ENCODE measurements at places on chromosomes 2 and 18.

DNA sequence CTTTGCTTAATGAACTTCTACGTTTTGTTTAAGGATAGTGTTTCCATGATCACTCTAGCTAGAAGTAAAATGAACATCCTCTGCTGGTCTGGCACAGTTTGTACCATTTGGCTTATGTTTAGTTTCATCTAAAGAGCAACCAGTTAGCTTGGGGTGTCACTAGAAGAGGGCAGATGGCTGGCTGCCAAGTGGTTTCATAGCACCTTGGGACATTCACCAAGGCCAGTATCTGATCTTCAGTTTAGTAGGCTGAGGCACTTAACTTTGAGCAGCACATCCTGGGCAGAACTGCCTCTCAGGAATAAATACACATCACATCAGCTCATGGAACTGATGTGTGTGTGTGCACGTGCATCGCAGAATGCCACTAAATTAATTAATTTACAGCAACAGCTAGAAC, 68.4 kb downstream of the NXPH2 start:
- no peak for DNase-seq

DNA sequence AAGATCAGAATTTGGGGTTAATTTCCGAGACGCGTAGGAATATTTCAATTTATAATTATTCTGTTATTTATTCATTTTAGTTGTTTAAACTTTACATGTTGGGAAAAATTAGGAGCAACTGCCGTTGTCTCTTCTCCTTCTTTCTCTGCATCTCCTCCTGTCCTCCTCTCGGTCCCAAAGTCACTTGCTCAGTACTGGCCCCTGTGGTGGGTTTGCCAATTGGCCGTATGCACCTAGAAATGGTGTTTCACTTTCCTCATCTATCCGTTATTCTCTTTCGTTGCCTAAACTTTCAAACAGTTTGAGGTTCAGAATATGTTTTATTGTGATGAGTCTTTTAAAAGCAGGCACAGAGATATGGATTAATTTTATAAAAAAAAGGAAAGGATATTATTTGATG, 517.9 kb downstream of the PLCL1 start:
- peak; percentile 11 for DNase-seq

- DNase-seq: no peak
Measured at GRCh38 chr2:71082402-71083252, 14.2 kb downstream of the NAGK start.

DNA sequence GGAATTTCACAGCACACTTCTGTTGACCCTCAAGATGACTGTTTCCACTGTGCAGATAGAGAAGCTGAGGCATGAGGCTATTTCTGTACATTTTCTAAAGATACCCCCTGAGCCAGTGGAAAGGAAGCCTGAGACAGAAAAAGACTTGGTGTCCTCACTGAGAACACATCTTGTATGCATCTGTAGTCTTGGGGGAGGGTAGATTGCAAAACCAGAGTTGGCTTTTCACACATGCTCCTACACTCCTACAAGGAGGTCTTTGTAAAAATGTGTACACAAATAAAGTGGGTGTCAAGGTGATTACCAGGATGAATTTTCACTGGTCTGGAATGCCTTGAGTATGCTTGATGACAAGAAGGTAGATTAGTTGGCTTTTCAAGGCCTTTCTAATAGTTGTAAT, 98.0 kb downstream of the KCTD18 start:
- no peak for DNase-seq

DNA sequence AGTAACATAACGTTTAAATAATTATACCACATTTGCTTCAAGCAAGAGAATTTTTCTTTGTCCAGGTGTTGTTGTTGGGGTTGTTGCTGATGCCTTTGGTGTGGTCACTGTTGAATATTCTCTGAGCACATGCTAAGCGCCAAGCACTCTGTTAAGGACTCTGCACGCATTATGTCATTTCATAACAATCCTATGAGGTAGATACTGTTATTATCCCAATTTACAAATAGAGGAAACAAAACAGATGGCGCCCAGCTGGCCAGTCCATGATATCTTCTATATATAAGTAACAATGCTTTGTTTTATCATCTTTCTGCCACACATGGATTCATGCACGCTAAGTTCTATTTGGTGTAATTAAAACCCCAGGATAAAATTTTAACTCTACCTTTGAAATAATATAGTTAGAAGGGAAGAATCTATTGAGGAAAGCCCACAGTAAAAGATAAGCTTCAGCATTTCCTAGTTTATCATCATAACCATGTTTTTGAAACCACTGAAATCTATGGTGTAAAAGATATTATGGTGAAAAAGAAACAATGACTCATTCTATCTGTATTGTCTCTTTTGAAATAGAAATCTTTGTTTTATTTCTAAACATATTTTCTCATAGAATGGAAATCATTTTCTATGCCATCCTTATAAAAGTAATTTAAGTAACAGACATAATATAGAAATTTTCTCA, 199.7 kb downstream of the PID1 start:
- DNase-seq: no peak

DNA sequence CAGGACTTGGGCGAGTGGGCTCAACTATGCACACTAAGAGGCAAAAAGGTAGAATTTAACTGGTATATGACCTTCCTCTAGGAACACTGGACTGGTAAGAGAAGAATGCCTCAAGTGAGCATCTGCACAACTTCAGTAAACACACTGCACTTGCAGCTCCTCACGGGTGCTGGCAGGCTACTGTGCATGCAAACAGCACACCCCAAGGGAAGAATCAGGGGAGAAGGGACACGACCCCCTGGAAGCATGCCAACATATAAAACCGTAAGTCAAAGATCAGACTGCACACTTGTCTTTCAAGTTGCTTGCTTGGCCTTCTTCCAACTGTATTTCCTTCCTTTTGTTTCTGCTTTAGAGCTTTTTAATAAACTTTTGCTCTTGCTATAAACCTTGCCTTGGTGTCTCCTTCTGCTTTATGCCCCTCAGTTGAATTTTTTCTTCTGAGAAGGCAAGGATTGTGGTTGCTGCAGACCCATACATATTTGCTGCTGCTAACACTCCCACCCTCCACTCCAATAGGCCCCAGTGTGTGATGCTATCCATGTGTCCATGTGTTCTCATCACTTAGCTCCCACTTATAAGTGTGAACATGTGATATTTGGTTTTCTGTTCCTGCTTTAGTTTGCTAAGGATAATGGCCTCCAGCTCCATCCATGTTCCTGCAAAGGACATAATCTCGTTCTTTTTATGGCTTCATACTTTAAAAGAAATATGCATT, 263.7 kb upstream of the SPOPL start:
- no peak for DNase-seq

DNA sequence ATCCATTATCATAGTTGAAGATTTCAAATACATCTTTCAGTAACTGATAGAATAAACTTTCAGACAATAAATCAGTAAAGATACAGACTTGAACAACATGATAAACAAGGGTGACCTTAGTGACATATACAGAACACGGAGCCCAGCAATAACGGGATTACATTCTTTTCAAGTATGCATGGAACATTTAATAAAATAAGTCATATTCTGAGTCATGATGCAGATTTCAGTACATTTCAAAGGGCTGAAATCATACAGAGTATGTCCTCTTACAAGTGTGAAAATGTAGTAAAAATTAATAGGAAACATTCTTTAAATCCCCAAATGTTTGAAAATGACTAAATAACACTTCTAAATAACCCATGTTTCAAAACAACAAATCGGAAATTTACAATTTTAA, 17.2 kb upstream of the KLHL29 start:
- DNase-seq: no peak

DNA sequence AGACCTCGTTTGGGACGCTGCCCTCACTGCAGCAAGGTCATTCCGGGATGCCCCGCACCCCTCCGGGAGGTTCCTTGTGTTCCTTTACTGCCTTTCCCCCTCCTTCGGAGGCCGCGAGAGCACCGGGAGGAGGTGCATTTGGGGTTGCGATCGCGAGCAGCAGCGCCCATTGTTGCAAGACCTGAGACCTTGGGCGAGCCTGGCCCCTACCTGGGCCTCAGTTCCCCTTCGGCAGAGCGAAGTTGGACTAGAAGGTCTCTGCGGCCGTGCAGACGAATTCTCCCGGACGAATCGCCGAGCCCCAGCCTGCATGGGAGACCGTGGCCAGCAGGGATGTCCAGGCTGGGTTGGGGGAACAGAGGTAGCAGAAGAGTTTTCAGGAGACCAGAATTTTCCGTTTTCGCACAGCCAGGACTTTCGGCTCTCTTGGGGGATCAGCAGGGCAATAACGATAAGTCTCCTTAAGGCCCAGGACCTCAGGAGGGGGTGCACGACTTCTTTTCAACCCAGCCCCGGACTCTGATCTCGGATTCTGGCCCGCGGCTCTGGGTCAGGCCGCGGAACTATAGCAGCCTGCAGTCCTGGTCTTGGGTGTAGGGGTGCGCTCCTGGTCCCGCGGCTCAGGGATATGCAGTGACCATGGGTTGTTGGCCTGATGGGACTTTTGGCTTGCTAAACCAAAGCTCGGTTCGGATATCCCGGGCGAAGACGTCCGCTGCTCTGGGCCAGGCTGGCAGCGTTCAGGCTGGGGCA, 2.8 kb downstream of the GDF7 start:
- no peak for DNase-seq

- DNase-seq: no peak
Measured at GRCh38 chr18:49515516-49515915, 28.5 kb upstream of the C18orf32 start.

- no peak for DNase-seq
Measured at GRCh38 chr2:218008060-218009040, 5.6 kb upstream of the TNS1 start.

- peak; percentile 41 for DNase-seq
Measured at GRCh38 chr18:54149078-54149697, 75.3 kb downstream of the MBD2 start.

- no peak for DNase-seq
Measured at GRCh38 chr2:55524884-55525437, 5.4 kb downstream of the CFAP36 start.

DNA sequence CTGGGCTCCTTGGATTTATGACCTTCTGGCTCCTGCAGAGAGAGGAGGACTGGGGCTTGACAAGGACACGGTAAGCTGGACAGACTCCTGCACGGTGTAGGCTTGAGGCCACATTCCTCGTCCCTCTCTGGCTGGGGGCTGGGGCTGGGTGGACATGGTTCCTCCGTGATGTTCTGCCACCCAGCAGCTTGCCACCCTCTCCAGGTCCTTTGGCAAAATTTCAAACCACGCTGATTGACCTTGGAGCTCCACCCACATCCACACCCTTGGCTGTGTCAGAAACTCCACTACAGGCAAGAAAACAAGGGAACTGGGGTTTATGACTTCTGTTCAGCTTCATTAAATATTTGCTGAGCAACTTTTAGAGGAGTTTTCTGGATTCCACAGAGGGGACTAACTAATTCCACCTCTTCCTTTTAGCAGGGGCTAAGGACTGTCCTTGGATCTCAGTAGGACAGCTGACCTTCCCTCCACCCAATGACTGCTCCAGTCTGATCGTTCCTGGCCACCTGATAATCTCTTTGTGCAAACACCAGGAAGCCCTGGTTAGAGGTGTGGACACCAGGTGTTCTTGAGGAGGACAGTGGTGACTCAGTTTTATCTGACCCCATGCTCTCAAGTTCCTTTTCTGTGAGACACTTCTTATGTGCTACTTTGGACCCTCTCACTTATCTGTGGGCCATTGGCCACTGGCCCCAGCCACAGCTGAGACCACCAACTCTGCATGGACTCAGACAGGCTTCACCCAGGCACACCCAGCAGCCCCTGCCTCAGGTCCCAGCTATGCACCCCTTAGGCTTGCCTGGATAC, 29.3 kb downstream of the GPR55 start:
- peak; percentile 71 for DNase-seq

DNA sequence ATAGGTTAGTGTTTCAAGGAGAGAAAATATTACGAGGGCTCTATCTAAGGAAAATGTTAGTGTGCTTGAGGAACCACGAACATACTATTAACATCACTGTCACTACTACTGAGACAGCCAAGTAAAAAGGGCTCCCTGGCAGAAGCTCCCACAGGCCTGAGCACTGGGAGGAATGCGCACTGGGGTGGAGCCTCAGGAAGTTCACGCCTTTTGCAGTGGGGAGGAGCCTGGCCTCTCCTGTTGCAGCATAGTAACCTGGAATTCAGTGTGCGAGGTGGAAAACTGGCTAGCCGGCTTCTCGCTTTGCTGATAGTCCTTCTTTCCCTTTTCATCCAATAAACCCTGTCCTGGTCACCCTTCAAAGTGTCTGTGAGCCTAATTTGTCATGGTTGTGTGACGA, 250.3 kb downstream of the ERBB4 start:
- no peak for DNase-seq

- DNase-seq: no peak
Measured at GRCh38 chr2:39210846-39211245, 32.9 kb downstream of the CDKL4 start.

GRCh38 chr2:70947556-70948184, 12.0 kb downstream of the ATP6V1B1 start:
- DNase-seq: peak; percentile 54

DNA sequence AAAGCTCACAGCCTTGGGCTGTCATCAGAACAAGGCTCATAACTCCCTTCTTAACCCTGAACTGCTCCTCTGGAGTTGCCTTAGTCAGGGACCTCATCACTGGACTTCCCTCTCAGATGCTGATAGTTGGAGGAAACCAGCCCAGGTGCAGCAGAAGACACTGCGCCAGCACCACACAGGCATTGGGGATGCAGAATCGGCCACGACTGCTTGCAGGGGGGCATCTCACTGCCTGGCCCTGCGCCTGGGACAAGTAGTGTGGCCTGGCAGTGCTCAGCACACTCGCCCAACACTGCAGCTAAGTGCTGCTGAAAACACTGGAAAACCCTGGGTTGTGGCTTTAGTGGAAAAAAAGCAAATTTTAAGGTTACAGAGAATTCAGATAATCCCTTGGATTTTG, 68.7 kb downstream of the NCK2 start:
- no peak for DNase-seq

DNA sequence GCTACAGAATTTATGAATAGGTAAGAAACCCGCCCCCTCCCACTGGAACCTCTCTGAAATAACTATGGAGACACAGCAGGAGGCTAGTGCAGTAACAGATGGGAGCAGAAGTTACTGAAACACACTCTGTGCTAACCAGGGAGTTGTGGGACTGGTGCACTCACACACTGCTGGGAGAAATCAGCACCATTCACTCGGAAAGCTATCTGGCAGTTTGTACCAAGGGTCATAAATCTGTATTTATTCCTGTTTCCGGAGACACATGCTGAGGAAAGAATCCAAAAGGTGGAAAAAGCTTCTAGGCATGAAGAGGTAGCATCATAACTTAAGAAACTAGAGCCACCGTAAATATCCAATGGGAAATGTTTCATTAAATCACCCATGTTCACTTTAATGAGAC, 39.9 kb downstream of the TGFA start:
- DNase-seq: no peak

DNA sequence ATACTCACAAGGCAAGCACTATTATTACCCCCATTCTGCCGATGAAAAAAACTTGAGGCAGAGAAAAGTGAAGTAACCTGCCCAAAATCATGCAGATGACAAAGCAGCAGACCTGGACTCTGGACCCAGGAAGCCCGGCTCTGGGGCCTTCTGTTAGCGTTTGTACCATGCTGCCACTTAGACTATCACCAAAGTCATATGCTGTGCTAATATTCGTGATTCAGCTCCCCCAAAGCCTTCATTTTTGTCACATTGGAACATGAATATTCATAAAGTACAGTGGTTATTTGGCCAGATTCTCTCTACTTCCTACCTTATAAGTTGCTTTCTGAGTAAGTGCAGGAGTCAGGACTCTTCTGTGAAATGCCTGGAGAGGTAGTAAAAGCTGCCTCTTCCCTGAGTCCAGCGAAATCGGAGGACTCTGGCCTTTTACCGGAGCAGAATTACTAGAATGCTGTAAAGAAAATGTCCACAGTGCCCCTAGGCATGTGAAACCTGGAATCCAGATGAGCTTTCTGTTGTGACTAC, 86.7 kb downstream of the FTCDNL1 start:
- DNase-seq: no peak

Measured in DMS53 (cell line).